NCI-H526 (cell line): ENCODE measurements at places on chromosomes 3 and 15.

- no peak for DNase-seq
Measured at GRCh38 chr15:57183614-57184344, 192.5 kb upstream of the CGNL1 start.

DNA sequence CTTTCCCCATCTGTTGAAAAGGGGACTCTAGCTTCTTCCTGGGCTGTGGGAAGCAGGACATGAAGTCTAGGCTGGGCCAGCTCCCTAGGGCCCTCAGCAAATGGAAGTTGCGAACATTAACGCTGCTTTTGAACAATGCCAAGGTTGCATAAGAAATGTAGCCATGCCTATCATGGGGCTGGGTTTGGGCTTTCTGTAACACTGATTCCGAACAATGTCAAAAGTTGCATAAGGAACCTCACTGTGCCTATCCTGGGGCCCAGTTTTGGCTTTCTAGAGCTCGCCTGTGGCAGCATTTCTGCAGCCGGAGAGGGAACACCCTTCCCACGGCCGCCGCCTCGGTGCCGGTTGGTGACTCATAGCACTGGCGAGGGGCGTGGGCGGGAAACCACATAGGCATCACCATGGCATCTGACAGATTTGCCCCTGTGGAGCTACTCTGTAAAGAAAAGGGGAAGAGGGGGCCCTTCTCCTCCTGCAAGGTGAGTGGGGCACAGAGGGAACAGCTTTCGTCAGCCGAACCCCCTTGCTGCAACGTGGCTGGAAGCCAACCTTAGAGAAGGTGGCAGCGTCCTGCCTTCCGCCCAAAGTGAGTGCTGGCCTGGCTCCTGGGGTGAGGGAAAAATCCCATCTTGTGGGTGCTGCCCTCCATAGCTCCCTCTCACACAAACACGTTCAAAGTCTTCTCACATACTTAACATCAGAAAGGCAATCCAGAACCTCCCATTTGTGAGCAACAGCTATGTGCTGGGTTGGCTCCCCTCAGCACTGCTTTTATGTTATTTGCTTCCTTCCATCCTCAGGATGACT lies 46.6 kb upstream of the ATP2B2 start:
- no peak for DNase-seq

DNA sequence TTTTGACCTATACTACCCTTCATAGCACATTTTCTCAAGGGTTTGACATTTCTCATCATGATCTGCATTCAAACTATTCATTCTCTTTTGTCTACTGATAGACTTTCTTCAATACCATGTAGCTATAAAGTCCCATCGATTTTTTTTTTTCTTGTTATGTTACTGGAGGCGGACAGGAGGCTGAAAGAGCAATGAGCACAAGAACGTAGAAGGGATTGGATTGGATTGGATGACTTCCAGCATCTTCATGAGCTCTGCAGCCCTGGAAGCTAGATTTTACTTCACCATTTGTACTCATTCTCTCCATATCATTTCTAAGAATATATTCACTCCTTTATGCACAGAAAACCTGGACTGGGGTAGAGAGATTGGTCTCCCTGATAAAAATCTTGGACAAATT lies 43.2 kb downstream of the DUT start:
- no peak for DNase-seq

GRCh38 chr3:14435175-14436014 lies 33.0 kb downstream of the SLC6A6 start:
- no peak for DNase-seq

DNA sequence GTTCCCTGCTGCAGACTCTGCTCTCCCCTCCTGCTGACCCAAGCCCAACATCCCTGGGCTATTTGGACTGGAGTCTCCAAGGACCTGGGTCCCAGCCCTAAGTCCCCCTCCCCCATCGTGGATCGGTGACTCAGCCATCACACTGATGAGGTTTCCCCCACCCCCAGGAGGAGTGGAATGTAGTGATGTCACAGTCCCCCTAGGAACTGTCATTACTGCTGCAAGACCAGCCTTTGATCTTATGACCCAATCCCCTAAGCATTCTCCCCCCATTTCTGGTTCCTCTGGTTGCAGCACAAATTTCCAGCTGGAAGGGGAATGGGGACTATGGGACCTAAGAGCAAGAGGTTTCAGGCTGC lies 63.4 kb upstream of the CSPG4 start:
- no peak for DNase-seq

- peak; percentile 89 for DNase-seq
Measured at GRCh38 chr15:77819851-77820728, 187.4 kb upstream of the LINGO1 start.

DNA sequence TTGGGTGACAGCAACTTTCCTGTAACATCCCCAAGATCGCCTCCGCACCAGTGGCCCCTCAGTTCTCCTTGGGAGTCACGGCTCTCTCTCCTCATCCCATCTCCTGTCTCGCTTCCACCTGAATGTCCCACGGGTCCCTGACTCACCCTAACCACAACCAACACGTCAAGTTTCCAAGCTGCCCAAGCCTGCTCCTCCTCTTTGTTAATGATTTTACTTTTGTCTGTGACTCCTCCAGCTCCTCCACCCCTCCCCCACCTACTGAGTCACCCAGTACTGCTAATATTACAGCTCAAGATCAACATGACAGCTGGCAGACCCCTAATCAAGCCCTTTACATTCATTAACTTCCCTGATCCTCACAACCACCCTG lies 39.3 kb downstream of the BDH1 start:
- no peak for DNase-seq

- DNase-seq = peak; percentile 10
Measured at GRCh38 chr3:149276619-149277018, 55.0 kb upstream of the CP start.

DNA sequence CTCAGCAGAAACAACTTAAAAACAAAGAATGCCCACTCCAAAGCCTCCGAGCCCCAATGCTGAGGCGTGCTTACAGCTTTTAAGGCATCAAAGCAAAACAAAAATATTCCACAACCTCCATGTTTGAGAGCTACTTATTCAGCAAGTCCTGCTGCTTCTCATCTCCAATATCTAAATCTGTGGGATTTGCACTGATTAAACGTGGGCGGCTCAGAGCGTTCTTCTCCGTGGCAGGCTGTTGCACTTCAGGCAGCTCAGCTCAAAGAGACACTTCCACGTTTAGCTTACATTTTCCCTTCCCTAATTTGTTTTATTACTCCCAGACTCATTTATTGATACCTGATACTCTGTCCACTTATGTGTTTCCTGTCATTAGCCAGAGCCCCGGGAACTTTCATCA lies 282.6 kb upstream of the MCTP2 start:
- no peak for DNase-seq

DNA sequence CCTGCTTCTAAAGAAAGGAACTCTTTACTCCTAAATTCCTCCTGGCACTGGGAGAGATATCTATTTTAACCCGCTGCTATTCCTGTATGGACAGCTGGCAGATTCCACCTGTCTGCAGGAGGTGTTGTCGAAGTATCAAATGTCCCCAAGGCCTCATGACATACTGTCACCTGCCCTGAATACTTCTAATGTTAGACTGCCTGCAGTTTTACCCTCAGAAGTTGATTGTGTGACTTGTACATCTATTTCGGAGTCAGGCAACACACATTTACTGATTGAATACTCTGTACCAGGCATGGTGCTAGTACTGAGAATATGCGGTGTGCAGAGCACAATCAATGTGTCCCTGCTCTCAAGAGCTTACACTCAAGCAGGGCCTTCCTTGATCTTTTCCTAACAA lies 38.6 kb downstream of the PDZRN3 start:
- no peak for DNase-seq

GRCh38 chr15:44289259-44289790 lies 806 bp downstream of the GOLM2 start:
- DNase-seq = no peak

DNA sequence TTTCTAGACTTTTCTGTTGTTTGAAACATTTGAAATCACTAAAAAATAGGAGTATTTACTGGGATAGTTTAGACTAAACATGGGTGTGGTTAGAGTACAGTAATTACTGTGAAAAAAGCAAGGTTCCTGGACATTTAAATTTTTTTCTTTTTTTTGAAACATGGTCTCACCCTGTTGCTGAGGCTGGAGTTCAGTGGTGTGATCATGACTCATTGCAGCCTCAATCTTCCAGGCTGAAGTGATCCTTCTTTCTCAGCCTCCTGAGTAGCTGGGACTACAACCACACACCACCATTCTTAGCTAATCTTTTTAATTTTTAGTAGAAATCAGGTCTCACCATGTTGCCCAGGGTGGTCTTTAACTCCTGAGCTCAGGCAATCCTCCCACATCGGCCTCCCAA lies 20.4 kb upstream of the CELF6 start:
- DNase-seq = no peak

- DNase-seq = no peak
Measured at GRCh38 chr3:87798567-87798947, 260.2 kb downstream of the CGGBP1 start.

DNA sequence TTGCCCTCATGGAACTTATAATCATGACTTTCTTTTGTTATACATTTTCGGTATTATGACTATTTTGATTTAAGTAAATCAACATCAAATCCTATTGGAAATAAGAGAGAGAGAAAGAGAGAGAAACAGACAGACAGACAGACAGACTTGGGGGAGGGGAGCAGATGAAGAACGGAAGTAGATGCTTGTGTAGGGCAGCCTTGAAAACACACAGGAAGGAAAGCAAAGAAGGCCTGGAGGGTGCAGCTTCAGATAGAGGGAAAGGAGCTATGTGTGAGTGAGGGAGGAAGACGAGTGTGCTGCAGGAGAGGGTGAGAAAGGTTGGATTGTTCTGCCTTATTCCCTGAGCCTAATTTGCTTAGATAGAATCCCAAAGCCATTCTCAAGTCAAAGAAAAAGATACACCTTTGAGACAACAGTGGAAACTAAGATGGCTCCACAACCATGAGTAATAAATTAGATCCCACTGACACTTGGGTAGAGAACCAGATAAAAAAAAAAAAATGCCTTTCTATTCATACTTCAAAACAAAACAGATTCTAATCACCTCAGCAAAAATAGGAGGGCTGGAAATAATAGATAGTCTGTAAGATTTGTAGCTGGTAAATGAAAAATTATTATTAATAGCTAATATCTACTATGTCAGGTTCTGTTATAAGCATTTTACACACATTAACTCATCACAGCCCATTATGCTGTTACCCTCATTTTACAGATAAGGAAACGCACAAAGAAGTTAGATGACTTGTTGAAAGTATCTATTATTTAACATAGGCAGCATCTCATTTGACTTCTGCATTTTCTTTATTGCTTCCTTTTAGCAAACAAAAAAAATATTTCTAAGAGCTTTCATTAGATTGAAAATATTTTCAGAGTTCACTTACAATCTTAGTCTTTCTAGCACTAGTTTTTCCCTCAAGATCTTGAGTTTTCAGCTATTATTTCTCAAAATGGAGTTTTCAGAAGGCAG lies 214.1 kb downstream of the TNIK start:
- no peak for DNase-seq

DNA sequence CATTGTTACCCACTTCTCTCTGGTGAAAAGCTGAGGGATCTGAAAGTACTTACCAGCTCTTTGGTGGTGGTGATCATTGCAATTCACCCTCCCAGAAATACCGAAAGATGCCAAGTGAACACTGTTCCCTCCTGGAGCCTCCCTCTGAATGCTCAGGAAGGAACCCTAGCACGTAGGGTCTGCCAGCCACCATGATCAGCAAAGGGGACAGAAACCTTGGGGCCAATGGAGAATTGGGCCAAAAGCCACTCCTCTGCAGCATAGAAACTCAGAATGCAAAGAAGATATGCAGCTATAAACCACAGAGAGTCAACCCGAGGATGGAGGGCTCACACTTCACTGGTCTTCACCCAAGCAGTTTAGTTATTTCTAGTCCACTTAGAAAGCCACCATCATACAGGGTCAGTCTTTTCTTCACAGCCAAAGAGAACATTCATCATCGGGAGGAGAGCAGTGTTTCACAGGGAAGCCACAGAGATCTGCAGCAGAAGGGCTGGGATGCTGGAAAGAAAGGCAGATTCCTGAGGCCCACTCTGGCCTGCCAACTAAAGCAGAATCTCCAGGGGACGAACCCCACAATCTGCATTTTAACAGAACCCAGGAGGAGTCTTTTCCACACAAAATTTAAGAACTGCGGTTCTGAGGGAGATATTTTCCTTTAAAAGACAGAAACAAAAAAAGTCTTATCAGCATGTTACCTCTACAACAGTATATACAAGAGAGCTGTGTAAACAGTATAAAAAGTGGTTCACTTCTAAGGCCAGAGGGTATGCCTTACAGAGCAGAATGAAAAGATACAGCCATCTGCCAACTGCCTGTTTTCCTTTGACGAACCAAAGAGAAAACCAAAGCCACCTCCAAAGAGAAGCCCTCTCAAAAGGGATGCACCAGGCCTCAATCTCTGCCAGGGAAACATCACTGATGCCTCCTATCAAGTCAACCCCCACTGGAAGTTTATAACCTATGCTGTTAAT lies 11.3 kb downstream of the TBC1D2B start:
- DNase-seq = no peak

- DNase-seq = no peak
Measured at GRCh38 chr3:38314112-38314763, 32.1 kb downstream of the SLC22A14 start.

GRCh38 chr15:83881156-83881555 lies 227.2 kb downstream of the ADAMTSL3 start:
- DNase-seq = no peak

GRCh38 chr3:117660941-117661817 lies 951.6 kb downstream of the TUSC7 start:
- DNase-seq = no peak

GRCh38 chr15:58574631-58575030 lies 142.8 kb downstream of the LIPC start:
- peak; percentile 11 for DNase-seq

- no peak for DNase-seq
Measured at GRCh38 chr3:131995891-131996290, 38.9 kb downstream of the CPNE4 start.

- DNase-seq = no peak
Measured at GRCh38 chr15:57334257-57334656, 42.0 kb upstream of the CGNL1 start.

DNA sequence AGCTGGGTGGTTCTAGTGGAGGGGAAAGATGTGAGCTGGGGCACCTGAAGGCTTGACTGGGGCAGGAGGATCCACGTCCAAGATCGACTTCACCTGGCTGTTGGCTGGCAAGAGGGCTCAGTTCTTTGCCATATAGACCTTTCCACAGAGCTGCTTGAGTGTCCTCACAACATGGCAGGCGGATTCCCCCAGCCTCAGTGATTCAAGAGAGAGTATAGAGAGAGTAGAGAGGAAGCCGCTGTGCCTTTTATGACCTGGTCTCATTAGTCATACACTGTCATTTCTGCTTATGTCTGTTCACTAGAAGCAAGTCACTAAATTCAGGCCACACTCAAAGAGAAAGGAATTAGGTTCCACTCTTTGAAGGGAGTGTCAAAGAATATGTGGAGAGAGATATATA lies 101.6 kb downstream of the APBA2 start:
- no peak for DNase-seq

DNA sequence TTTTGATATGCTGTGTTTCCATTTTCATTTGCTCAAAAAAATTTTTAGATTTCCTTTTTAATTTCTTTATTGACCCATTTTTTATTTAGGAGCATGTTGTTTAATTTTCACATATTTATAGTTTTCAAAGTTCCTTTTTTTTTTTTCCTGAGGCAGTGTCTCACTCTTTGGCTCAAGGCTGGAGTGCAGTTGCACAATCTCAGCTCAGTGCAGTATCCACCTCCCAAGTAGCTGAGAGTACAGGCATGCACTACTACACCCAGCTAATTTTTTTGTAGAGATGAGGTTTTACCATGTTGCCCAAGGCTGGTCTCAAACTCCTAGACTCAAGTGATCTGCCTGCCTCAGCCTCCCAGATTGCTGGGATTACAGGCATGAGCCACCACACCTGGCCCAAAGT lies 36.2 kb downstream of the PFN2 start:
- no peak for DNase-seq

GRCh38 chr15:81303244-81304225 lies 20.4 kb downstream of the STARD5 start:
- peak; percentile 84 for DNase-seq

- no peak for DNase-seq
Measured at GRCh38 chr15:32687556-32687955, 30.2 kb upstream of the GREM1 start.
